ENCODE measurements at places on chromosomes 12 and 14.

DNA sequence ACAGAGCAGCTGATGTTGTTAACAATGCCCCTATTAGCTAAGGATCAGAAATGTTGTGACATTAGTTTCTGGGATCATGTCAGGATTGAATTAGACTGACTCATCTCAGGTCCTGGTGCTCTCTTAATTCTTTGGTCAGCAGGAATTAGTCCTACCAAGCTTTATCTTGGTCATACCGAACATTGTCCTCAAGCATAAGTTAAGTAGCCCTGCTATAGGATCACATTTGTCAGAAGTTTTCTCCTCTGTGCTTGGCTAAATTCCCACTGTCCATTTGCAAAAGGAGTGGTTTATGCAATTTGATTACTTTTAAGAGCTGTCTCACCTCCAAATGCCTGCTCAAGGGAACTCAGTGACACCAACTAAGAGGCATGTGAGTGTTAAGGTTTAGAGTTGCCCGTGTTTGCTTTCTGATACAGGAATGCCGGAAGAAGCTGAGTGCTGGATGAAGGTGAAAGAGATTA, 48.4 kb upstream of the IFNG-AS1 start:
- DNase-seq, result peak; percentile 21

DNA sequence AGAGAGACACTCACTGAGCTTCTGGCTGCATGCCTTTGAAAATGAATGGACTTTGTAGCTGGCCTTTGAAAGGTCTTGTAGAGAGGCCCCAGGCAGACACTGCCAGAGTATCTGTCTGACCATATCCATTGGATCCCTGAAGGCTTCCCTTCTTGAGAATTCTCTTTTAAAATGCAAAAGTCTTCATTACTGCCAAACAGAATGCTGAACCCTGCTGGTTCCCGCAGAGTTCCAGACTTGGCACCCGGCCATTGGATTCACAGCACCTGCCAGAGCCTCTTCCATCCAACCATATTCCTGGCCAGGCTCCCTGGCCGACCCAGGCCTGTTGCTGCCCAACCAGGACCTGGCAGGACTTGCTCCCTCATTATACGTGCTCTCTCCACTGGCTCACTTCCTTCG, 182.5 kb downstream of the GXYLT1 start:
- DNase-seq, result no peak

- DNase-seq, result no peak
These were observed 17.5 kb upstream of the ERGIC2 start for GRCh38 chr12:29398495-29398894.

DNA sequence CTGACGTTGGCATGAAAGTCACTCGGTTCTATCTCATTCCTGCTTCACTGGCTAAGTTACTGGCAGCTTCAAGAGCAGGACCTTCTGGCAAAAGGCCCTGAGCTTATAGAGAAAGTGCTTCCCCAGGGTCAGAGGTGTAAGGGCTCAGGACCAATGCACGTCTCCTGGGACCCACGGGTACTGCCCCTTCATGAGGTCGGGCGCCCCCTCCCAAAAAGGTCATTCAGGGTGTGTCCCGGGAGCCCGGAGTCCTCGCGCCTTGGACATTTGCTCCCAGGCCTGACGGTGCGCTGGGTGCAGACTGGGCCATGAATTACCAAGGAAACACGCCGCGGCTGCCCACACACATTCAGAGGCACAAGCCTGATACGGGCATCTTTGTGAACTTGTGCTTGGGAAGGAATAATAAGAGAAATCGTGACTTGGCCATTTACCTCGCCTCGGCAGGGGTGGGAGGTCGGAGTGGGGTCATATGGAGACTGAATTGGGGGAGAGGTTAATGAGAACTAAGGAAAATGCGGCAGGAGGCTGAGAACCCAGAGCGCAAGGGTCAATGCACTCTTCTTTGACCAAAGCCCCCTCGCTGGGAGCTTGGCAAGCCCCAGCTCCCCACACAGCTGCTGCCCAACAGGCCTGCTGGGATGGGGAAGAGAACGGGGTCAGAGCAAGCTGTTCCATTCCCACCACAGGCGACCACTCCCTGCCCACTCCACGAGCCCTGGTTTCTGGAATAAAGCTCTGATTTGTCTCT, 15.7 kb upstream of the SLC6A12 start:
- DNase-seq, result no peak

- no peak for DNase-seq
These were observed 72.3 kb downstream of the CRADD start for GRCh38 chr12:93749515-93749914.

GRCh38 chr12:57632958-57633840, at the start of gene B4GALNT1:
TSS of gene B4GALNT1 (minus strand) at chr12:57633201. CDS start at chr12:57632132, 1,069 bp downstream.
- DNase-seq, result no peak

- peak; percentile 42 for DNase-seq
These were observed 101.2 kb upstream of the CCDC175 start for GRCh38 chr14:59677771-59678231.

DNA sequence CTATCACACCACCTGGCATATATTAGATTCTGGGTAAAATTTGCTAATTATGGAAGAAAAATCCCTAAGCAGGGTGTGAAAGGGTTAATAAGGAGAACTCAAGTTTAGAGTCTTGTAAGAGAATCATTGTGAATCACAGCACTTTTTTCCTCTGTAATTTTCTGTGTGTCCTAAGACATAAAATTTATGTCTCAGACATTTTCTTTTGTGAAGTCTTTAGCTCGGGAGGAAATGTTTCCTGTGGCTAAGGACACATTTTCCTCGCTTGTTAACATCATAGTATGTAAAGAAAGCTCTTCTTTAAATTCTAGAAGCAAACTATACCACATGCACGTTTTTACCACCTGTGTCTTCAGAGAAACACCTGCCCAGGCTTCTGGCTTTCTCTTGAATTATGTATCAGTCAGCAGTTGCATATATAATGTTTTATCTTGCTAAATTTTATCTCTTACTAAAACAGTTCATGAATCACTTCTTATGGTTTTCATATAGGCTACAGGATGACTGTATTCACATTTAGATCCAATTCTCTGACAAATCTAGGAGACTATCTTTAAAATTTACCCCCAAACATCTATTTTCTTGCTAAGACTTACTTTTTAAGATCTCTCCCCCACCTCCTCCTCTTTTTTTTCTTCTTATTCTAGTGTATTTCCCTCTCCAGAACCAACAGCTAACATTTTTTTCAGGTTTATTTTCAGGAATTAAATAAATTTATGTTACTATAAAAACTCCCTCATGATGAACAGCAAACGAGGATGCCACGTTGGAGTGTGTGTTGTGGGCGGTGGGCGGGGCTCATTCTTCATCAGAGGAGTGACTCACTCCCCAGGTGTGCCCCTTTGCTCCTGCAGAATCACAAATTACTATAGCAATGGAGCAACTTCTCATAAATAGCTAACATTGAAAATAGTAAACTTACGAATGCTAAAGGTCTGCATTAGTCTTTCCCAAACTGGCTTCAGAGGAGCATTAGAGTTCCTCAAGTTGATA, 11.6 kb upstream of the CSRP2 start:
- DNase-seq, result no peak

DNA sequence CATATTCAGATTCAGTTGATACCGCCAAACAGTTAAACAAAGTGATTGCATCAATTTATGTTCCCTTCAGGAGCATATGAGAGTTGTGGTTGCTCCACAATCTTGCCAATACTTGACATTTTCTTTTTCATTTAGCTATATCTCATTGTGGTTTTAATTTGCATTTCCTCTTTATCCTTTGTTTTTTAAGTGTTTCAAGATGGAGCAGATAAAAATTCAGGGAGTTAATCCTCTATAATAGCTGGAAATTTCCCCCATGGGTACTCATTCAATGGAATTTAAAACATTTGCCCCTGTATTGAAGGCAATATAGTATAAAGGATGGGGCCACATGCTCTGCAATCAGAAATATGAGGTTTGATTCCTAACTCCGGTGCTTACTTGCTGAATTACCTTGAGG, 1.1 kb upstream of the EXD2 start:
- DNase-seq, result no peak

GRCh38 chr12:66033151-66033550, 97.4 kb downstream of the LLPH start:
- no peak for DNase-seq

- peak; percentile 95 for DNase-seq
These were observed 52.3 kb downstream of the SOCS2 start for GRCh38 chr12:93624595-93625294.

DNA sequence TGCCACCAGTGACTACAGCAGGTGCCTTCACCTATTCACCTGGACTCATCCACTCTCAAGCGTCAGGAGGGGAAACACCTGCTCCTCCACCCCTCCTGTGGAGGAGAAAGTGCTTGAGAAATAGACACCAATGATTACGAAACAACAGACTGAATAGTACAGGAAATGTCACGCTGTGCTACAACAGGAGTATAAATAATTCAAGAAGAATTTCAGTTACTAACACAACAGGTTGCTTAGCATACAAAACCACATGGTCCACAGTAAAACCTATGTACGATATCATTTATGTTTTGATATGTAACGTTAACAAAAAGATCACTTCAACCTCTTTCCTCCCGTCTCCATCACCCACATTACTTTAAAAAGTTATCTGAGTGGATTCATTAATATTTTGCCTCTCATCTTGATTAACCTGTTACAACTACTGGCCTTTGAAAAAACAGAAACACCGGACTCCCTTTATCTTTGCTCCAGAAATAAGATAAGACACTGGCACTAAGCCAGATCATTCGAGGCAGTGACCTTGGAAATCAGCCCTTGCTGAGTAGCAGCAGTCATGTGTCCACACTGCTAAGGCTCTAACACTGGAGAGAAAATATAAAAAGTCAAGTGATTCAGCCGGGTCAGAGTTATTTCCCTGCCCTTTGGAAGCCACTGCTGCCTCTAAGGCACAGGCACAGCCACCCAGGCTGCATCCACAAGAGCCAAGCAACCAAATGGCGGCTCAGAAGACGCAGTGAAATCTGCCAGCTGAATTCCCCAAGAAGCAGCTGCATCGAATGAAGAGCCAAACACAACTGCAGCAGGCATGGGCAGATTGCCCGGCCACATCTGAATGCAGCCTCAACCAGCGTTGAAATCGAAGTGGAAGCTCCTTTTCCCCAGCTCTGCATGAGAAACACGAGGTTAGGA, 40.9 kb downstream of the NT5DC3 start:
- peak; percentile 66 for DNase-seq

DNA sequence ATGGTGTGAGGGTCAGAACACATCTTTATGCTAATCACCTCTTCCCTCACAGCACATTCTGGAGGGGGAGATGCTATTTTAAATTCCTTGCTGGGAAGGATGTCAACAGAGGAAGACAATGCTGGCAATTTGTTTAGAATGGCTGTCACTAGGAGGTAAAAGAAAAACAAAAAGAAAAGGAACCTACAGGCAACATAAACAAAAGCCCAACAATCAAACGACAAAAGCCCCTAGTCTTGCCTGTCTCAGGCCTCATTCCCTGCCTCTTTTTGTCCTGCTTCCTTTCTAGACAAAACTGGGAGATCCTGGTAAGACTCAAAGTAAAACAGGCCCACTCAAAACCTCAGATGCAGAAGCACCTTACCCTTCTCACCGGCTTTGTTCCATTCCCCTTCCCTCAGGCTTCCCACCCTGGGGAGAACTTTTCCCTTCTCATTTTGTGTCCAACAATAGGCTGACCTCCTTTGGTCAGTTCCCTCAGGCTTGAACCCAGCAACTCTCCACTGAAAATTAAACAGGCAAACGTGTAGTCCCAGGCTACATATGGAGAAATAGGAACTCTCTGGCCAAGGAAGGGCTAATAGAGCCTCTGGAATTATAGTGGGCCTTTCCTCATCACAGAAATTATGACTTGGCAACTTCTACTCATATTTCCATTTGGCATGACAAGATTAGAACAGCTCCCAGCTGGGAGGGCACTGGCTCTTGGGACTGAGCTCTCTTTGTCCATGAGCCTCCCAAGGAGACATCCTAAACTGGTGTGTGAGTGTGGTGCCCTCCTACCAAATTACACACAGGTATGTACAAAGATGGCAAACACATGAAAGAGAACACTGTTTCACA, 193.0 kb downstream of the MON2 start:
- DNase-seq, result no peak

- DNase-seq, result no peak
These were observed 43.3 kb upstream of the LRRK2 start for GRCh38 chr12:40181490-40181889.

DNA sequence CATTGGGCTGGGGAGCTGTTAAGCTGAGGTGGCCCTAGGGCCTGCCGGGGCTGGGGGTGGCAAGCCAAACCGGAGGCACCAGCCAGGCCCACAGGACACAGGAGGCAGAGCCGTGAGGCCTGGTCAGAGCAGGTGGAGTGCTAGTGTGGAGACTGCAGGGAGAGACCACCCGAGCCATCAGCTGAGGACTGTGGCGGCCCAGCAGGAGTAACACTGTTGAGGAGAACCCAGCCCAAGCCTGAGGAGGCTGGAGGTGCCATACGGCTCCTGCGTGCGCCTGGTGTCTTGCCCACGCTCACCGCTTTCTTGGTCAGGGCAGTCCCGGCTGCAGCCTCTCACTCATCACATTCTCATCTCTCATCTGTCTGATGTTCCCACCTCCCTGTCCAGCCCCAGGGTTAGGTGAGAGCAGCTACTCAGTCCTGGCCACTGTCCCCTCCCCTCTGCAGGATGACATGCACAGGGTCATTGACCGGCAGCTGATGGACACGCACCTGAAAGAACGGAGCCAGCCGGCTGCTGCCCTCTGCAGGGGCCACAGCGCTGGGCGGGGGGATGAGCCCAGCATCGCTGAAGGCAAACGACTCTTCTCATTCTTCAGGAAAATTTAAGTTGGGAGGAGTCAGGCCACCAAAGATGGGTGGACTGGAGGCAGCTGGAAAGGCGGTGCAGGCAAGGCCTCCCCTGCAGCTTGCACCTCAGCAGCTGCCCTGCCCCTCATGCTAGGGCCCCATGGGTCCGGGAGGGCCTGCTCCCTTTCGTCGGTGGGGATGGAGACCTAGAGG, 23.8 kb downstream of the RAB35 start:
- DNase-seq, result no peak

GRCh38 chr14:95472819-95473251, 43.6 kb downstream of the SYNE3 start:
- no peak for DNase-seq

DNA sequence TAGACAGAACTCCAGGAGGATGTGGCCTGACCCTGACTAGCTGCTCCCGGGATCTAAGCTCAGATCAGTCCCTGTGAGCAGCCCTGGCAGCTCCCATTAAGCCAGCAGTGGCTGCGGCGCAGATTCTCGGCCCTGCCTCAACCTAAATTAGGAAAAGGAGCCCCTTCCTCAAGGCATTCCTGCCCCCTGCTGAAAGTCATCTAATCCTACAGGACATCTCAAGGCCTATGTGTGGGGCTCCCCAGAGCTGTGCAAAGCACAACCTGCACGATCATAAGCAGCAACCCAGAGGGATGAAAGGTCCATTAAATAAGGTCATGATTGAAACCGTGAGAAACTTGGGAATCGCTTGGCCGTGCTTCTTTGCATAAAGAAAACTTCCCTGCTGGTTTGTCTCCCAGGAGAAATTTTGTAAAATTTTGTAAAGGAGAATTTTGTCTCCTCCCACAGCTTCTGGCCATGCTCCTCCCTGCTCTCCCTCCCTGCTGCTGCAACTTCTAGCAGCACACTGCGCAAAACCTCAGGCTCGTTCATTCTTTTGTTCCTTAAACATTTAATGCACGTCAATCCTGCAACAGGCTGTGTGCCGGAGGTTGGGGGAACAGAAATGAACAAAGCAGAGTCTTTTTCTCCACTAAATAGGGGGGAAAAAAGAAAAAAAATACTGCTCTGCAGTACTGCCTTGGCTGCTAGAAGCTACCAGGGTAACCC, 96.6 kb upstream of the SLC35F4 start:
- no peak for DNase-seq
